ENCODE measurements at places on chromosomes 5 and 9.

GRCh38 chr9:110802416-110803035, 133.9 kb downstream of the MUSK start:
- DNase-seq: no peak

DNA sequence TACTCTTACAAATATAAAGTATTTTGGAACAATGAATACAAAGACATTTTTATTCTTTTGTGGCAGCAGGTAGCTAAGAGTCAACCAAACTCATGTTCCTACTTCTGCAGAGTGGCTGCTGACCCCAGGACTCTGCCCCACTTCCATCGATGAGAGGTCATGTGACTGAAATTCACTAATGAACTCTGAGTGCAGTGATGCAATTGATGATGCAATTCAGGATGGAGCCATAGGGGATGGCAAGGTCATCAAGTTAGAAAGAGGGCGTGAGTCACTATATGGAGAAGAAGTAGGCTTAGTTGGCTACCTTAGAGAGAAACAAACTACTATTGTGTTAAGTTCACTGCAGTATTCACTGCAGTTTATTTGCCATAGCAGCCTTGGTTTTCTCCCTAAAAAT, 340.4 kb downstream of the CTNND2 start:
- DNase-seq: no peak

DNA sequence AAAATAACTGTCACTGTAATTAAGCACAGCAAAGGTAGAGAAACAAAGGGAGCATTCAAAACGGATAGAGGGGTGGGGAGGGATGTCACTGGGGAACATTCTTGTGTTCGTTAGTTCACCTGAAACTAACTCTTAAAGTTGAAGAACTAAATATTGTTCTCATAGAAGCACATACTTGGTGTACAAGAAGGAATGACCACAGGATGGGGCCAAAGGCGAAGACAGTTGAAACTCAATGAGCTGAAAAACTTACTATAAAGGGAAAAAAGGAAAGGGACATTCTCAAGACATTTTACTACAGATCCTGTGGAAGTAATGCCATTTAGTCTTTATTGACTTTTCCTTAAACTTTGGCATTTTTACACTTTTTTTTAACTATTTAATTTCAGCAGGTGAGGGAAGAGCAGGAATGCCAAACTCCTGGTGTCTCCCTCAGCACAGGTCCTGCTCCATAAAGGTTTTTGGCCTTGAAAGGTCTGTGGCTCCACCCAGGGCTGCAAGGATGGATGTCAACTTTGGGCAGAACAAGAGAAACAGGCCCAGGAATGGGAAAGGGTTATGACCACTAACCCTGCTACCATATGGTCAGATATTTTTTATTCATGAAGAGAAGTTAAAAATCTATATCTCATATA, 197.6 kb upstream of the RASA1 start:
- DNase-seq: no peak

GRCh38 chr9:92717201-92718085, 47.2 kb downstream of the BICD2 start:
- no peak for DNase-seq

DNA sequence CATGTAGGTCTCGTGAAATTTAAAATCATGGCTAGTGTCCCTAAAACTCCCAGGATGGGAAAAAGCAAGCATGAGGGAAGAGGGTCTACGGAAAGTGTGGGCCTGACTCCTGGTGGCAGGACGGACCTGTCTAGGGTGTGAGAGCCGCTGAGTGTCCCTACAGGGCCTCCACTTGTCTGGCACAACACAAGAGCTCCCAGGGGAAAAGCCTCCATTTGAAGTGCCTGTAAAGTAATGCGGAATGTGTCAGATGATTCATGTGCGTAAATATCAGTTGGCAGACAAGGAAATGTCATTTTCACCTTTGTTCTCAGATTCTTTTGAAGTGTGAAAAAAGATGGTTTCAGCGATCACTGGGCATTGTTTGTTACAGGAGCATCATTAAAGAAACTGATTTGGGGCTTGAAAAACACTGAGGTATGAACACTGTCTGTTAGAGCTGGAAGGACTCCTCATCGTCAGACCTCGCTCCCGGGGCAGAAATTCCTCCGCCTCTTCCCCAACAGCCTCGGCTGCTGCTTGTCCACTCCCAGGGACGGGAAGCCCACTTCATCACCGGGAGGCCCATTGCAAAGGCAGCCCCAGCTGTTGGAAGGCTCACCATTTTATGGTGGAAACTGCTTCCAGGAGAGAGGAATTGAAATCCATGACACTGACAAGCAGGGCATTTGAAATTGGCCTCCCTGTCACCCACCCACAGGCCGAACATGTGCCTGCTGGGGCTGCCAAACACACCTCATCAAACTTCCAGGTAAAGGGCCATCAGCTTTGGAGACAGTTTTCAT, 240.8 kb downstream of the FSTL4 start:
- DNase-seq: no peak

DNA sequence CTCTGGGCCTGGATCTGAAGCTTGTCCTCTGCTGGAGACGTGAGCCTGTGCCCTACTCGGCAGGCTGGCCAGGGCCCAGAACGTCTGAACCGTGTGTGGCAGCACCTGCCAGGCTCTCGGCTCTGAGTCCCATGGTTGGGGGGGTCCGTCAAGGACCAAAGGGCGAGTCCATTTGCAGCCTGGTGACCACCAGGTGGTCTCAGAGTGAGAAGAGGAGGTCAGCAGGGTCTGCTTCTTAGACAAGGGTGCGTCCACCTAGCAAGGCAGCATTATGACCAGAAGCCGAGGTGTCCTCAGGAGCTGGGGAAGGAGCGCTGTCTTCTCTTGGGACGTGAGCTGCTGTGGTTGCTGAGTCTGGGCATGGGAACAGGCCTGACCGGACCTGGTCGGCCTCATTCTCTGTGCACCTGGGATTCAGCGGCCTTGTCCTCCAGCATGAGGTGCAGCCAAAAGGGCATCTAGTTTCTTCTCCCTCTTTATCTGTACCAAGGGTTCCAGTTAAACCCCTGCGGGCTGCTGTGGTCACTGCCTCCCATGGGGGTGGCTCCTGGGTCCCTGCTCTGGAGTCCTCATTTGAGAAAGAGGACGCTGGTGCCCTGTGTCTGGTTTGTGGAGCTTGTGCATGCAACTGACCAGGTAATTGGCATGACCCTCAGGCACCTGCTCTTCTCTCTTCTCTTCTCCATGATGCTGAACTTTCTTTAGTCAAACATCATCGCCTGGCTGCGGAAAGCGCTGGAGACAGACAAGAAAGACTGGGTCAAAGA, 14.4 kb downstream of the EXOC3 start:
- no peak for DNase-seq

DNA sequence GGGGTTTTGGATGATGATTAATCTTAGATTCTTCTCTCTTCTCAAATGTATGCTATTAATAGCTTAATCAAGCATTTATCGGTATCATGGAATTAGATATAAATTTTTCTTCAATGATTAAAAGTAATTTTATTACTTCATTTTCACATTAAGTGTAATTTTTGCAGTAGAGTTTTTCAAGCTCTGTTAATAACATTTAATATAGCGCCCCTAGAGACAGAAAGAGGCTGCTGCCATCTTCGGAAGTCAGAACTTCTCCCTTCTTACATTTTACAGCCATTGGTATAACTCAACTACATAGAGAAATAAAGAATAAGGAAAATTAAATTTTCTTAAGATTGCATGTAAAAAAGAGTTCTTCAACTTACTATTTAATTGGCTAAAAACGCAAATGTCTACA, 540.3 kb downstream of the GABRG2 start:
- DNase-seq: no peak

- no peak for DNase-seq
Measured at GRCh38 chr5:143052967-143053682, 282.9 kb downstream of the ARHGAP26 start.

- DNase-seq: no peak
Measured at GRCh38 chr5:141149812-141150211, at the start of gene PCDHB6. Gene PCDHB6, plus strand, starts transcription at chr5:141150057. Its CDS starts 201 bp downstream, at chr5:141150258.

GRCh38 chr5:54446379-54446732, 9.1 kb upstream of the HSPB3 start:
- no peak for DNase-seq

DNA sequence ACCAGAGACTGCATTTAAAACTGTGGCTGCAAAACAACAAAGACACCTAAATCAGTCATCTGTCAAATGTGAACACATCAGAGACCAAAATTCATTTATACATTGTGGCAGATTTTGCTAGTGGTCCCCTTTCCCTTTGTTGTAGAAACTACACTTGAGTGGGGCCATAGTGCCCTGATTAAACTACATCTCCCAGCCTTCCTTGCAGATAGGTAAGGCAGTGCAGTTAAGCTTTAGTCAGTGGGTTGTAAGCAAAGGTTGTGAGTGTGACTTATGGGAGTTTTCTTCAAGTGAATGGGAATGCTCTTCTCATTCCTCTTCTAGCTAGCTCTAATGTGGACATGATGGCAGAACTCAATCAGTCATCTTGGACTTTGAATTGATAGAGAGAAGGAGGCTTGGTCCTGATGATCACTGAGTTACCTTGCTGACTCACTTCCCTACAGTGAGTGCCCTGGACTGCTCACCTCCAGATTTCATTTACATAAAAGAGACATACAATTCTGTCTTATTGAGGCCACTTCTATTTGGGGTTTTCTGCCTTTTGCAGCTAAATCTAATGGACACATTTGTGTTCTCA, 35.2 kb upstream of the SPARC start:
- DNase-seq: no peak

- no peak for DNase-seq
Measured at GRCh38 chr9:114823441-114823840, 17.6 kb upstream of the TNFSF15 start.

GRCh38 chr9:126295936-126296600, 30.6 kb upstream of the MVB12B start:
- no peak for DNase-seq

DNA sequence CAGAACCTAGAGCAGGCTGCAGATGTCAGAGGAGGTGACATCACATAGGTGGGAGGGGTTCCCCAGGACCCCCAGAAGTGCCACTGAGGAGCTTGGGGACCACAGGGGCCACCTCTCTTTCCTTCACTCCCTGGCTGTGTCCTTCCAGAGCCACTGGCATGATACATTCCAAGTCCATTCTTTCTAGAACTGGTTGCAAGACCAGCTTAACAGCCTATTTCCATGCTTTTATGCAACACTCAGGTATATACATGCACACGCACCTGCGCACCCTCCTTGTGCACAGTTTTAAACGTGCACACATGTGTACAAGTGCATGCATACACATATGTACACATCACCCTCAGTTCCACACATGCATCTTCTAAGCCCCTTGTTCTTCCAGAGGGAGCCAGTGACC, 39.7 kb downstream of the SLC6A7 start:
- no peak for DNase-seq

DNA sequence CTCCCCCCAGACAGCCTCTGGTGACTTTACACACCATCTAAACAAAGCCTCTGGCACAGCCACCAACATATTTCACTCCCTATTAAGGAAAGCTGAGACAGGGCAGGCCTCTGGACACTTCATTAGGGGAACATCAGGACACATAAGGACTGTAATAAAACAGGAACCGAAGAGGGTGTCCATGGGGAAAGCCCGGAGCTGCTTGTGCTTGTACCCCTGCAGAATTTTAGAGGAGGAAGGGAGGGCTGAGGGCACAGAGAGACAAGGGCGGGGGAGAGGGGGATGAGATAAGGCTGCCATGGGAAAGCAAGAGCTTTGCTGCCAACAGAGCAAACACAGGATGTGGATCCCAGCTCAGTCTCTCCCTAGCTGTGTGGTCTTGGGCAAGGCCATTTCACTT, 138.4 kb downstream of the ASTN2 start:
- DNase-seq: no peak
